ENCODE measurements at places on chromosomes 16 and 17.

GRCh38 chr17:76089680-76090516 is 10.9 kb downstream of the ZACN start:
- DNase-seq = no peak

- DNase-seq = no peak
These were observed 31.7 kb upstream of the CDH8 start for GRCh38 chr16:62067981-62068380.

GRCh38 chr16:87457061-87457611 is 35.7 kb downstream of the ZCCHC14 start:
- DNase-seq = no peak

DNA sequence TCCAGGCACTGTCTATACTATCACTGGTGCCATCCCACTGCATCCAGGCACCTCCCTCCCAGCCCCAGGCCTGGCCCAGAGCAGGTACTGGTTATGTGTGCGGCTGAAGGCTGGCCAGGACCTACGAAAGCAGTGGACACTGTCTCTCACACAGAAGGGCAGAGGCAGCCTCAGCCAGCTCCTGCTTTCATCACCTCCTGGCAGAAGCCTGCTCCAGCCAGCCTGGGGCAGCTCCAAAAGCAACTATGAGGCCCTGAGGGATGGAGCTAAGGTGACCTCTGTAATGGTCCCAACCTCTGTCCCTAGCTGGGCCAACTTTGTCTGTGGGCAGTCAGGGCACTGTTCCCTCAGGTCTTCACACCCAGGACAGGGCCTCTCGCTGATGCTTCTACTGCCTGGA is 18.8 kb downstream of the HSD11B2 start:
- DNase-seq = no peak

GRCh38 chr16:24609740-24610415 is 70.5 kb downstream of the RBBP6 start:
- DNase-seq = no peak

DNA sequence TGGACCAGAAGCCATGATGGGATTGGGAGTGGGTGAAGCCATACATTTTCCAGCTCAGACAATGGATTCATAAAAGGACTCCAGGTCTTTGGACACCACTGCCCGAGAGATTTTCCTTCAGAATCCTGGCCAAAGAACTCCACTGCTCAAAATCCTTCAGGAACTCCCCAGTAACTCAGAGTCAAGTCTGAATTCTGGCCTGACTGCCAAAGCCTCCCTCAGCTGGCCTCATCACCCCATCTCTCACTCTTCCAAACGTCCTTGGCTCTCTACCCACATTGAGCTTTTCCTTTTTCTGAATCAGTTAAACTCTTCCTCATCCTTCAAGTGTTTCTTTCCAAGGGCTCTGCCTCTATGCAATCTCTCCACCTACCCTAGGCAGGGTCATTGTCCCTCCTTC is 1.2 kb upstream of the SEPTIN1 start:
- DNase-seq = no peak

DNA sequence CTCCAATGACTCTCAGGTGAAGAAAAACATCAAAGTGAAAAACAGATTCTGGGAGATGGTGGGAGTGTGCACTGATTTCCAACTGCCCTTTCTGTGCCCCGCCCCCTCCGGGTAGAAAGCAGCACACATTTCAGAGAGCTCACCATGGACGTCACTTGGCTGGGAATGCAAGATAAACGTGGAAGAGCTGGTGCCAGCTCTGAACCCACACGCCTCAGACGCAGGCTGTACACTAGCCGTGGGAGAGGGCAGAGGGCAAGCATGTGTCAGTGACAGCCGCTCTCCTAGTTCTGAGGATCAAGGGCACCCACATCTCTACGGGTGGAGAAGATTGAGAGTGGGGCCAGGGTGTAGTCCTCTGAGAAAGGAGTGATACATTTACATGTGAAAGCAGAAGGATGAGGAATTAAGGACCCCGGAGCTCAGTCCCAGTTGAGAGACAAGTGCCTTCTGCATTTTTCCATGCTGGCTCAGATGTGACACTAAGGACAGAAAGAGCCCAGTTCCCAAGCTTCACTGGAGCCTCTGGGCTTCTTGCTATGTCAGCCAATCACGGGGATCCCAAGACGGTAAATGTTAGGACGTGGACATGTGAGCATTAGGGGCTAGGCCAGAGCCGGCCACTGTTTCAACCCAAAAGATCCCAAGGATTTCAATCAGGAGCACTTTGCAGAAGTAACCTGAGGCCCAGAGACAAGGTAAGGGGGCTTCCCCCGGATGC is 101.3 kb downstream of the ZFHX3 start:
- no peak for DNase-seq

GRCh38 chr16:16092925-16093627 is 130.2 kb downstream of the ABCC6 start:
- DNase-seq = no peak

DNA sequence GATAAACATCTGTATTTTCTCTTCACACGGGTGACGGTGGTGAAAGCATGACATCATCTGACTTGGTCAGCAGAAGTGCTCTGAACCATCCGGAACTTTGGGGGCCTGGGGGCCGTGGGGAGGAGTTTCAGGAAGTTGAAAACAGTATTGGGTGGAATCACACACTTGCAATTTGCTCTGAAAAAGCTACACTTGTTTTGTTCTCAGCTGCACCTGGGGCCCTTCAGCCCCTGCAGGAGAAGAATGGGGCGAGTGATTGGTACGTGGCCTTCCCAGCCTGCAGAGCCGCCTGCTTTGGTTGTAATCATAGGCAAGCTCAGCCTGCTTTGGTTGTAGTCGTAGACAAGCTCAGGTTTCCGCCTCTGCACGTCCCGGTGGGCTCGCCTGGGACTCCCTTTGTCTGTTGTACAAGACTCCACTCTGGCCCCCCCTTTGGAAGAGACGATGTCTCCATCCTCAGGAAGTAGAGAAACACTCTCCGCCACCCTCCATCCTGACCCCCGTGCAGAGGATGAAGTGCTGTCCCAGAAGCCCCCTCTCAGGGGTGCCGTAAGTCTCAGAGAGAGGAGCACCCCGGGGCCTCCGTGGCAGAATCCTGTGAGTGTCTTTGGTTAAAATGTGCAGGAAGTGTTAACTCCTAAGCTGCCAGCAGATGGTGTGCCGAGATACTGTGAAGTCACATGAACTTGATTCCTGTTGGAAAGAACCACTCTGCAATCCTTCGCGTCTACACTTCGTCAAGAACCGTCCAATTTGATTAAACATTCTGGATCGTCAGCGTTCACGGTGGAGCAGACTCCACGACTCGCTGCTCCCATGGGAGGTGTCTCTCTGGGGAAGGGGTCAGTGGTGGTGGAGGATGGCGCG is 5.4 kb downstream of the BANP start:
- DNase-seq = no peak

GRCh38 chr16:47359478-47359877 is 101.4 kb downstream of the ITFG1 start:
- DNase-seq = no peak

GRCh38 chr17:29037739-29038084 is 5.2 kb upstream of the PIPOX start:
- DNase-seq = no peak

DNA sequence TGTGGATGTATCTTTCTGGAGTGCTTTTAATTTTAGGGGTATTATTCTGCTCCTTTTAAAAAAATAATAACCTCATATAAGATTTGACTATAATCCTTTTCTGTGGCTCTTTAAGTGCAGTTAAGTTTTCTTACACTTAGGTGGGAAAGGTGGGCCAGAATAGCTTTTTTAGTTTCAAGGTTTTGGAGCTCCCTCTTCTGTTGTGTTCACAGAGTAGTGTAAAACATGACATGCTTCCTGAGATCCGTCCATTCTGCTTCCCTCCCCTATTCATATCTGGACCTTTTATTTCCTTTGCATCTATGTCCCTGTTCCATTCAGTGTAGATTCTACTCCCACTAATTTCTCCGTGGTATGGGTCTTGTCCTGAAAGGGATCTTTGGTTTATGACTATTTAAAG is 12.8 kb downstream of the LRRC36 start:
- peak; percentile 9 for DNase-seq

- DNase-seq = no peak
These were observed 14.3 kb downstream of the EFCAB13 start for GRCh38 chr17:47338026-47338425.

DNA sequence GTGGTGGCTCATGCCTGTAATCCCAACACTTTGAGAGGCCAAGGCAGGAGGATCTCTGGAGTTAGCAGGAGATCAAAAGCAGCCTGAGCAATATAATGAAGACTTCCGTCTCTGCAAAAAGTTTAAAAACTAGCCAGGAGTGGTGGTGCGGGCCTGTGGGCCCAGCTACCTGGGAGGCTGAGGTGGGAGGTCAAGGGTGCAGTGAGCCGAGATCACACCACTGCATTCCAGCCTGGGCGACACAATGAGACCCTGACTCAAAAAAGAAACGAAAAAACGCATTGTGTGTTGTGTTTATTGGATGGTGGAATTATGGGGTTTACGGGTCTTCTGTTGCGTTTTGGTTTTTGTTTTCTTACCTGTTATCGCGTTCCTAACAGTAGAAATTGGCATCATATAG is 863 bp upstream of the DDX19A start:
- no peak for DNase-seq

- DNase-seq = no peak
These were observed 49.7 kb downstream of the ARHGAP27 start for GRCh38 chr17:45383003-45383402.

GRCh38 chr17:57682701-57683100 is 62.4 kb downstream of the CCDC182 start:
- DNase-seq = no peak

- no peak for DNase-seq
These were observed 45.6 kb downstream of the RMI2 start for GRCh38 chr16:11390573-11391495.

GRCh38 chr17:57067162-57067561 is 17.9 kb upstream of the AKAP1 start:
- no peak for DNase-seq

- no peak for DNase-seq
These were observed 84.8 kb upstream of the TBC1D3K start for GRCh38 chr17:37839196-37839978.

DNA sequence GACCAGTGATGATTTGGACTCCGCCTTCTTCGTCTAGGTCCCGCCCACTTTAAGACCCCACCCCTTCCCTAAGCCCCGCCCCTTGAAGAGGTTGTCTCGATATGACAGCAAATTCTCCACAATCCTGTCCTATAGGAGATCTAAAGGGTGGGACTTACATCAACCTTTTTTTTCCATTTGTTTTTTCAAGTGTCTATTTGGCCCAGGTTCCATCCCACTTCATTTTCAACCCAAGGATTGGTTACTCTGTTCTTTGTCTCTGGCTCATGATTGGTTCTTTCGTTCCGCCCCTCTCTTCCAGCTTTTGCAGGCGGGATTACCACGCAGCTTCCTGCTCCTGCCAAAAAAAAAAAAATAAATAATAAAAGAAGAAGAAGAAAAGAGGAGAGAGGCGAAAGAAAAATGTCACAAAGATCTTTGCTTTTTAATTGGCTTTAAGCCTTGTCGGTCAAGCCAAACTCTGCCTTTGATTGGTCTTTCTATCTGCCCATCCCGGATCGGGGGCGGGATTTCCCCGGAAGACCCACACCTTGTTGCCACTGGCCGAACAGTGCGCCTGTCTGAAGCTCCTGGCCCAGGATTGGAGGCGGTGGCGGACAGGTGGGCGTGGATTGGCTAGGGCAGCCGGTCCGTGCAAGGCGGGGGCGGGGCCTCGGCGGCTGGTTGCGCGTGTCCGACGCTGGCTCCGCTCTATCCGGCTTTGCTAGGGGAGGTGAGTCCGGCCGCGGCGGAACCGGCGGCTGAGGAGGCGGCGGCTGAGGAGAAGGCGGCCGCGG is 1.2 kb upstream of the NLK start:
- DNase-seq = peak; percentile 96

GRCh38 chr17:34979650-34980352 is 511 bp upstream of the LIG3 start:
- no peak for DNase-seq

DNA sequence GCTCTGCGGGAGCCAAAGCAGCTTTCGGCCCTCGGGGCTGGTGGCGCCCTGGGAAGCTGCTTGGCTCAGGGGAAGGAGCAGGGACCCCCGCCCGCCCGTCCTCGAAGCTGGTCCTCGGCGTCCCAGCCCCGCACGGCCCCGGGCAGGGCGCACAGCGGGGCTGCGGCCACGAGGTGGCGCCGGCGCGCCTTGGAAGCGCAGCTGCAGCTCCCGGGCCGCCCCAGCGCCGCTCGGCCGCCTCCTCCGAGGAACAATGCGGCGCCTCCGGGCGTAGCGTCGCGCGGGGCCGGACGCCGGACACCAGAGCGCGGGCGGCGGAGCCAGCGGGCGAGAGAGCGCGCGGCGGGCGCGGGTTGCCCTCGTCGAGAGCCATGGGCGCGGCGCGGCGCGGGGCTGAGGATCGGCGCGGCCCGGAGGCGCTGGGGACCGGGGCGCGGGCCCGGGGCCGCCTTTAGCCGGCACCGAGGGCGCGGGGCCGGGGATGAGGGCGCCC is at the start of gene MGAT5B:
MGAT5B (plus strand) TSS at position 229 of the 493 bp plus-strand sequence. CDS start 626 bp downstream, outside the sequence.
- DNase-seq = peak; percentile 38

- no peak for DNase-seq
These were observed 480 bp downstream of the MRPS7 start for GRCh38 chr17:75262112-75262606.

DNA sequence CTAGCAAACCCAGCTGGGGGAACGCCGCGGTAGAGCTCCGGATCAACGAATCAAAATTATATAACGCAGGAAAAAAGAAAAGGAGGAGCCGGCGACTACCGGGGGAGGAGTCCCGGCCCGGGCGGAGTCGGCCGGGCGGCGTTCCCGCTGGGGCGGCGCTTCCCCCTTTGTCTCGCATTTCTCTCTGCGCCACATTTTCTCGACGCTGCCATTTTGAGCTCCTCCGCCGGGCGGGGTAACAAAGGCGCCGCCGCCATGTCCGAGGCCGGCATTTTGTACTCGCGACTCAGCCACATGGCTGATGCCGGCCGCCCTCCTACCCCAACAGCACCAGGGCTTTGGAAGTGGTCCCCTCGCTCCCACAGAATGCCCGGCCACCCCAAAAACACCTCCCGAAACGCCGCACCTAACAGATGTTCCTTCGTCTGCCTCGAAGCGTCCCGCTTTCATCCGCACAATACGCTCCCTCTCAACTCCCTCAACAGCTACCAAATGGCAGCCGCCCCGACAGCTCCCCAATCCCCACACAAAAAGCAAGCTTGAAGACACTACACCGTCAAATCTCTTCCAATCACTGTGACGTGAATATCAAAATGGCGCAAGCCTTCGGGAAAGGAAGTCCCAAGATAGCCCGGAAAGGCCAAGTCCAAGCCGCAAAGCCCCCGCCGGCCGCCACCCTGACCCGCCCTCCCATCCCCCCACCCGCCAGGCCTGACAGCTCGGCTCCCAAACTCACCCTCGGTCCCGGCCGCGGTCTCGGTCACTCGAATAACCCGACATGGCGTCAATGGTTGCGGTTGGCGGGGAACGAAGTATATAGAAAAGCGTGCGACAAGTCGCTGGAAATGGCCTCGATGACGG is 519 bp downstream of the DDX5 start:
- DNase-seq = no peak

DNA sequence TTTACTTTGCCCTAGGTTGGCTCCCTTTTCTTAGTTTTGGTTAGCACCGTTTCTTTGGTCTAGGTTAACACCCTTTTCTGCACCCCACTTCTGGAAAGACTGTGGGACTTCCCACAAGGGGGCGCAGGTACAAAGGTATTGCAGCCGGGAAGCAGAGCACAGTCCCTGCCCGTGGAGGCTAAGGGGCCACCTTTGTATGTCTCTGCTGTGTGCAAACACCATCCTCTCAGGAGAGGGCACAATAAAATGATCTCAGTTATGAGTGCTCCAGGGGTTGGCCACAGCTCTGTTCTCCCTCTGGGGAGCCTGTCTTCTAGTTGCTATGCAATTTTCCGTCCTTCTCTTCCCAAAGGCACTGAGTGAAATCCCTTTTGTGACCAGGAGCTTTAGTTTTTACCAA is 28.4 kb upstream of the TMC5 start:
- no peak for DNase-seq

GRCh38 chr17:77729587-77729986 is 228.9 kb upstream of the TNRC6C start:
- DNase-seq = no peak

All from HS-5 (cell line).